ENCODE measurements at places on chromosomes 7 and 10.

DNA sequence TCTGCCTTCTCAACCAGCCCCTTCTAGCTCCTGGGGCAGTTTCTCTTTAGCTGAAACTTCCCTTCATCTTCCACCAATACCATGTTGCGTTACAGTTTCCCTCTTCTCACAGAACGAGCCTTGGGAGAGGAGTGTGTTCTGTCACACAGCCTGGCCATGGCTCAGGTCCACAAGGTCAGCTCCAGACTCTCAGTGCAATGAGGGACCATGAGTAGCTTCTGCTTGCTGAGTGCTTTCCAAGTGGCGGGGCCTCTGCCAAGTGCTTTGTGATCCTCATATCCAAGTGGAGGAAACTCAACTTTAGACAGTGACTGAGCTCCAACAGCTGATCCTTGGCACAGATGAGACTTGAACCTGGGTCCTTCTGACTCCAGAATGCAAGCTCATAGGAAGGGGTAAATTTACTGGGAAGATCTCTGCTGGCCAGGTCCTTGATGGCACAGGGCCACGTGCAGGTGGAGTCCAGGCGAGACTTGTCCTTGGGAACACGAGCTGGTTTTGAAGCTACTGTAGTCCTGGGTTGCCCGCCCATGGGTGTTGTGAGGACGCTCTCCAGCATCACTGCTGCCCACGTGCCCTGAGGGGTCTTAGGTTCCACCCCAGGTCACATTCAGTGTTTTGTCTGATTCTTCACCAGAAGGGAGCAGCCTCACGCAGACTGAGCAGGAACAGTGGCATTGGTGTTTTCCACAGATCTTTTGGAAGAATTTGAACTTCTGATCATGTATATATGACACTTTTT lies 238.0 kb downstream of the EBF3 start:
- DNase-seq, result no peak

DNA sequence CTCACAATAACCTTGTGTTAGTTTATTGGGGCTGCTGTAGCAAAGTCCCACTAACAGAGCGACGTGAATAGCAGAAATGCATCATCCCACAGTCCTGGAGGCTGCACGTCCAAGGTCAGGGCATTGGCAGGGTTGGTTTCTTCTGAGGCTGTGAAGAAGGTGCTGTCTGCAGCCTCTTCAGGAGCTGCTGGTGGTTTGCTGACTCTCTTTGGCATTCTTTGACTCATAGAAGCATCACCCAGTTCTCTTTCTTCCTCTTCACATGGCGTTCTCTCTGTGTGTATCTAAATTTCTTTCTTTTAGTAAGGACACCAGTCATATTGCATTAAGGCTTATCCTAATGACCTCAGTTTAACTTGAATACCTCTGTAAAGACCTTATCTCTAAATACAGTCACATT lies 428.4 kb upstream of the KLF6 start:
- DNase-seq, result no peak

DNA sequence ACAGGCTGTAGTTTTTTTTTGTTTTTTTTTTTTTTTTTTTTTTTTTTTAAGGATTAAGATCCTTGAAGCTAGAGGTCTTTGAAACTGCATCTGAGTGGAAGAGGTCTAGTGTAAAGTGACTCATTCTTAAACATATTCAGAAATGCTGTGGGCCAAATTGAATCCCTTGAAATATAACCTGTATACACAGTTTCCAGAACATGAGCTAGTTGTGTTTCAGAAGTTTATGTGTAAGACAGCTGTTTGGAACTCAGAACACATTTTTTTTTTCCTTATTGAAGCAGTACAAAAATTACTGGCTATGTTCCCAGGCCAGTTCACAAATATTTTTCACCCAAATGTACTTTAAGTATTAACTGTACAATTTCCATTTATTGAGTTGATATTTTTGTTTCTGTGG lies 67.9 kb downstream of the PPP1R9A start:
- DNase-seq, result no peak

GRCh38 chr7:33750177-33750576 lies 155.2 kb upstream of the BMPER start:
- DNase-seq, result no peak

GRCh38 chr10:68212721-68213352 lies 19.1 kb downstream of the ATOH7 start:
- no peak for DNase-seq

- DNase-seq, result no peak
Measured at GRCh38 chr7:31186202-31186601, 134.1 kb downstream of the ADCYAP1R1 start.

DNA sequence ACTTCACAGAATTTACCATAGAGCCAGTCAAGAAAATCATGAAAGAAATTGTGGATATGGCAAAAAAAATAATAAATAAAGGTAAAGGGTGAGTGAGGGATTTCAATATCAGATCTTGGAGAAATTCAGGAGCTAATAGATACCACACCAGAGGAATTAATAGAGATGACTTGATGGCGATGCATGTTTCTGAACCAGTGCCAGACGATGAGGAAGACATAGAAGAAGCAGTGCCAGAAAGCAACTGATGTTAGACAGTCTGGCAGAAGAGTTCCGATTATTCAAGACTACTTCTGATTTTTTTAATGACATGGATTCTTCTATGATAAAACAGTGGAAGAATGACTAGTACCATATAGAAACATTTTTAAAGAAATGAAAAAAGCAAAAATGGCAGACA lies 314.7 kb downstream of the BICC1 start:
- DNase-seq, result no peak

- DNase-seq, result peak; percentile 71
Measured at GRCh38 chr10:78974617-78975317, 94.0 kb upstream of the ZMIZ1 start.

- DNase-seq, result no peak
Measured at GRCh38 chr7:129917934-129918333, 34.8 kb downstream of the UBE2H start.

DNA sequence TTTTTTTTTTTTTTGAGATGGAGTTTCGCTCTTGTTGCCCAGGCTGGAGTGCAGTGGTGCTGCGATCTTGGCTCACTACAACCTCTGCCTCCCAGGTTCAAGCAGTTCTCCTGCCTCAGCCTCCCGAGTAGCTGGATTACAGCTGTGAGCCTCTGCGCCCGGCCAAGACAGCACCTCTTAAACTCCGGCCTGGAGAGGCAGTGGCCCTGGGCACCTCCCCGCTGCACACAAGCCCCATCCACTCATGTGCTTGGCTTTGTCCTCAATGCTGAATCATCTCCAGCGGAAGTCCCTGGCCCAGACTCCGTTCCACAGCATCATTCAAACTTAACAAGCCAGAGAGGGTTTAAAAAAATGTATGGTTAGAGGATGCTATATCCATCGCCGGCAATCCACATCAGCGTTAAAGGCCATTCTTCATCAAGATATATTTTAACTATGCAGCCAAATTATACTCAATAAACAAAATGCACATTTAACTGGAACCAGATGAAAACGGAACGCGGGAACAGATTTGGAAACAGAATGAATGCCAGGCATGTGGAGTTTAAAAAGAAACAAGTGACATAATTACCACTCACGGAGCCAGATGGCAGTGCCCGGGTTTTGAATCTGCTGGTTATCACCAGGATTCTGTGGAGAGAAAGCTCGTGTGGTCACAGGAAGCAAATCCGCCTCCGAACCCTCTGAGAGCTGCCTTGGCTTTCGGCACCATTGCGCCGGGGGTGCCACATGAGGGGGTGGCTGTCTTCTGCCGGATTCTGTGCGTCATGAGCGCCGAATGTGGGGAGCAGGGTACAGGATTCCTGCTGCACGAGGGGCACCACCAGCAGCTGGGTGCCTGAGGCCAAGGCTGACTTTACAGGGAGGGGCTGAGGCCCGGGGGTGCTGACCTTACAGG lies 45.6 kb upstream of the CFAP46 start:
- DNase-seq, result peak; percentile 87

DNA sequence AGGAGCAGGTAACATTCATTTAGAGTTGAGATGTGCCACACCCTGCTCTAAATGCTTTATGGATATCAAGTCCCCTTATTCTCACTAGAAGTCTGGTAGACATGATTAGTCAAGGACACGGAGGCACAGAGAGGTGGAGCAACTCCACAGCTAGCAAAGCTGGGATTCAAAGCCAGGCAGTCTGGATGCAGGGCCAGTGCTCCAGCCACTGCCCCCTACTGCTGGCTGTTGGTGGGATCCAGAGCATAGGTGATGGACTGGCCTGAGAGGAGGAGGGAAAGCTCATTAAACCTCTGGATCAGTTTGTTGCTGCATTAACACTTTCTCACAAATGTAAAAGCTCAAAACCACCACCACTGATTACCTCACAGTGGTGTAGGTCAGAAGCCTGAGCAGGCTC lies 22.6 kb upstream of the KBTBD2 start:
- no peak for DNase-seq

GRCh38 chr7:30745261-30745941 lies 6.5 kb upstream of the INMT start:
- no peak for DNase-seq

DNA sequence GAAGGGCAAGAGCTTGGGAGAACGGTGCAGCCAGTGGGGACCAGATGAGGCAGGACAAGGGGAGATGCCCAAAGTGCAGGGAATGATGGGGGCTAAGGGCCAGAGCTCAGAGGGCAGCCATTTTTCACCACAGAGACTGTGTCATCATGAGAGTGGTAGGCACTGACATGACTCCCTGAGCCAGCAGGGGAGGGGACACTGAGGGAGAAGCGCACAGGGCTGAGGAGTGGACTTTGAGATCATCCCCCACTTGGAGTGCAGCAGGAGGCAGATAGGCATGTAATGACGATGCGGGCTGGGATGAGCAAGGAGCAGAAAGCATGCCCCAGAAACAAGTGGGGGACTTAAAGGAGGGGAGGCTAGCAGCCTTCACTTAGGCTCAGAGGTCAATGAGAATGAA lies 5.2 kb upstream of the SMKR1 start:
- no peak for DNase-seq

- no peak for DNase-seq
Measured at GRCh38 chr10:5079836-5080235, 14.4 kb upstream of the AKR1C3 start.

DNA sequence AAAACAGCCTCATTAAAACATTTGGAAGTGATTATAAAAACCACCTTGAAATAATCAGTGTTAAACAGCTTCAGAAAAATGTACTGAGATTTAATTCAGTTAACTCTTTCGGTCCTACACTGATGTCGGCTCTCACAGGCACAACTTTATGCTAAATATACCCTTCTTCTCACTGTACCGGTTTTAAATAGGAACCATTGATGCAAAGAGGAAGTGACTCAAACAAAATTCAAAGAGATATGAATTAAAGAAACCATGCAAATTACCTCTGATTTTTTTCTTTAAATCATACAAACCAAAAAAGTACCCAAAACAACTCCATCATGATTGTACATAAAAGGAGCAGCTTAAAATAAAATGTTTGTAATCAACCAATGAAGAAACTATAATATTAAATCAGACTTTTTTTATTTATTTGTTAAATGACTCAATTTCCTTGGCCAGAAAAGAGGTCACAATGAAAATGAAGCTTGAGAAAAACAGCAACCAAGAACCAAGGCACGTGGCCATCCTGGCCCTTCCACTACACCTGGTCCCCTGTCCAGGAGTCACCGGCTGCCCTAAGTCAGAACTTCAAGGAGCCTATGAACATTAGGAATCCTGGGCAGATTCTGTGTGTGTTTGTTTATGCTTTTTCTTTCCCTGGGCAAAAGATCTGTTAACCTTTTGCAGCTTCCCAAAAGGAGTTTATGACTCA lies 73.0 kb upstream of the CABCOCO1 start:
- no peak for DNase-seq

- DNase-seq, result no peak
Measured at GRCh38 chr10:70272925-70273316, 10.9 kb downstream of the NPFFR1 start.

DNA sequence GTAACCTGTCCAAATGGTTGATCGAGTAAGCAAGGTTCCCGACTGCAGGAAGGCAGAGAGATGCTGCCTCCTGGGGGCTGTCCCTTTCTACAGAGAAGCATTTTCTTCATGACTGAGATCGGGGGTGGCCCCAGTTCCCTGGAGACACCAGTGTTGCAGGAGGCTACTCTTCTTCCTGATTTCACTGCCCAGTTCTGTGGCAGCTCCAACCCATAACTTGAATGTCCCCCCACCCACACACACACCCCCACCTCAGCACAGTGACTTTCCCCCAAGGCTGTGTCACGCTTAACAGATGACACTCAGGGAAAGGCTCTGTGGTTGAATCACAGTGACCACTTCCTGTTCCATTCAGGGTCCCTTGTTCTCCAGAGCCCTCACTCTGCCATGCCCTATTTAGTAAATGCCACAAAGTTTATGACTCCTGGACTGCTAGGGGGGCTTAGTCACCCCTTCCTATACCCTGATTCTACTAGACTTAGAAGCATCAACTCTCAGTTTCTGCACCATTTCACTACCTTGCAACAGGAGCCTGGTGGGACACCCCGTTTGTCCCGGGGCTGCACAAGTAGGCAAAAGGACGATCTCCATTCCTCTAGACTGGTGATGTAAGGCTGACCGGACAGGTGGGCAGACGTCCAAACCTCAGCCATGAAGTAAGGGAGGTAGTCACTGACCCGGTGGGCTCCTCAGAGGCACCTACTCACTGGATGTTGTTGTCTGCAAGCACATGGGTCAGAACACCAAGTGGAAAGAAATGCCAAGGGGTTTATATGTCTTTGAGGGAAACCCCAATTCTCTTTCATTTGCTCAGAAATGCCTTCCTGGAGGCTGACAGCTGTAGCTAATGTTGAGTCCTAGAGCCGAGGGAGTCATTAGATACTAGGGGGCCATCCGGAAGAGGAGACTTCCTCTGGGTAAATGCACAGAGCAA lies 31.3 kb upstream of the SMC3 start:
- no peak for DNase-seq

DNA sequence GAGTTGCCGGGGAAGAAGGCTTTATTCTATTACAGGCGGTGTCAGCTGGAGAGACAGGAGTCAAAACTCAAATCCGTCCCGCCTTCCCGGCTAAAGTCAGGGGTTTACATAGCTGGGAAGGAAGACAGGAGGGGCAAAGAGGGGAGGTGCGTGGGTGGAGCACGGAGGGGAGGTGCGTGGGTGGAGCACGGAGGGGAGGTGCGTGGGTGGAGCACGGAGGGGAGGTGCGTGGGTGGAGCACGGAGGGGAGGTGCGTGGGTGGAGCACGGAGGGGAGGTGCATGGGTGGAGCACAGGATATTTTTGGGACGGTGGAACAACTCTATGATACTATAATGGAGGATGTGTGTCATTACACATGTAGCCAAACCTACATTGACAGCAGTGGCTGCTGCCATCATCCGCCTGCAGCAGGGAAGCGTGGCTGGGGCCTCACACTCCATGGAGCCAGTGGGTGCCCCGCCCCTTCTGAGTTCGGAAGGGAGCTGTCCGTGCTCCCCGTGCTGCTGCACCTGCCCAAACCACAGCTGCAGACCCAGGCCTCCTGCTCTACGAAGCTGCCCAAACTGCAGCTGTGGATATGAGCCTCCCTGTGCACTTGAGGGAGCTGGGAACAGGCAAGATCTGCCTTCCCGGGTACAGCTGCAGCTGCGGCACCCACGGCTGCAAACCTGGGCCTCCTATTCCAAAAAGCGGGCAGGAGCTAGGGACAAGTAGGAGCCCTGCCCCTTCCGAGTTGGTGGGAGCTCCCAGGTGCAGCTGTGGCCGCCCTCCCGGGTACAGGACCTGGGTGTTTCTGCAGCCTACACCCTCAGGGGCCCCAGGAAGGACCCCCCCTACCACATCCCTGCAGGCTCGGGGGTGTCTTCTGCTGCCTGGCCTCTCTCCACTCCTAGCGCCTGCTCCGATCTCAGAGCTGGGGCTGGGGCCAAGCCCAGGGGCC lies 119.4 kb downstream of the DYNC2I1 start:
- peak; percentile 59 for DNase-seq

Data from left hindlimb (tissue), 1 donor.